Effector memory CD8-positive, alpha-beta T cell (primary cell): ENCODE measurements at places on chromosomes 12 and 14.

DNA sequence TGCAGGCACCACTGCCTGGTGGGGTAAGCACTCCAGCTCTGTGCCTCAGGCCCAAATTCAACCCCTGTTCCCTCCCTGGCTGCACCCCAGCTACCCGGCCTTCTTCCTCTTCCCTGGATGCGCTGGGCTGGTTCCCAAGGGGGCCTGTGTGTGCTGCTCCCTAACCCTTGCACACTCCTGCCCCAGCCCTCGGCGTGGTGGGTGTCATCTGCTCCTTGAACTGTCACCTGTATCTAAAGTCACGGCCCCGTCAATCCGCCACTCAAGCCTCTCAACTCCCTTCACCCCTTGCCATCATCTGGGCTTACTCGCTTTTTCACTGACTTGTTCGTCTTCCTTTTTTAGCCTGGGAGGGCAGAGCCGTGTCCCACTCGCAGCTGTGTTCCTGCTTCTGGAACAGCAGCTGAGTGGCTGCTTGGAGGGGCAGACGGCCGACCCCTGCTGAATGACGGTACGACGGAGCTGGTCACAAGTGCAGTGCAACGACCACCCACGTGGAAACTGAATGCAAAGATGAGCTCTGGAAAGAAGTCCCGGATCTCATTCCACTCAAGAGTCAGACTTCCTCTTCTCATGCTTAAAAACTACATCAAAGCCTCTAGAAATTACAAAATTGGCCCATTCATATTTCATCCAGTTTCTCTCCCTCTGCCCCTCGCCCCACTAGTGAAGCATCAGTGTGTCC lies 138.9 kb downstream of the PIWIL1 start:
- no peak for DNase-seq
- no peak overlapping the region for H3K27ac ChIP-seq

DNA sequence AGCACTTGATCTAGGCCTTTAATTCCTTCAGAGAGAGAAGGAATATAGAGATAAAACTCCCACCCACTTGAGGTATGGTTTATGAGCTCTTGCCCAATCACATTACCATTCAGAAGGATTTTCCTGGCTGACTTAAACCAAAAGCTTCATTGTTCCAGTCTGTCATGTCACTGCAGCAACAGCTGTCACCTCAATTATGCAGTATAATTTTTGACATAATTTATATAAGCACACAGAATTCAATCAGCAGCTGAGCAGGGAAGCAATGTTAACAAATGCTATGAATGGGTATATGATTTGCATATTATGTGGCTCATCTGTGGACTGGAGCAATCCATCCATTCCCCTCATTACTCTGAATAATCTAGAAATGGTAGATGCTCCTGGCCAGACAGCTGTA lies 40.3 kb downstream of the CBX5 start:
- no peak overlapping the region for H3K4me3 ChIP-seq
- DNase-seq, result no peak
- H3K27me3 ChIP-seq, result no peaks in the 10 kb centered on the region
- H3K27ac ChIP-seq, result no peak overlapping the region
- H3K4me1 ChIP-seq, result no peaks in the 10 kb centered on the region
- H3K36me3 ChIP-seq, result peaks cover 25% of the 10 kb centered on the region

DNA sequence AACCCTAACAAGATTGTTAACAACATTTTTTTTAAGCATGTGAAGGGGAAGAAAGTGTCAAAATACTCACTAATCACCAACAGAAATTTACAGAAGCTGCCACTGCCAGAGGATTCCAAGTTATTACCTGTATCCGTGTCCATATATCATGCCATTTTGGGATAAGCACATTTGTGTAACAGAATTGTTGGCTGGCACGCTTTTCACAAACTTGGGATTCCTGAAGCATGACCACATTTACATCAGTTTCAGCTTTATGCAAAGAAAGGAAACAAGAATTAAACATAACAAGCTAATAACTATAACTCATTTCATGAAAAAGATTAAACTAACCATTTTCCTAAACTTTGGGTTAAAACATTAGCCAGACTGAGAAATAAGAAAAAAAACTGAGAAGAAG lies 5.9 kb downstream of the NEMP1 start:
- no peak overlapping the region for H3K4me3 ChIP-seq
- peaks cover 8% of the 10 kb centered on the region for H3K4me1 ChIP-seq
- H3K36me3 ChIP-seq, result peaks cover 19% of the 10 kb centered on the region
- H3K27ac ChIP-seq, result no peak overlapping the region

GRCh38 chr12:52575256-52575655 lies 1.6 kb upstream of the KRT74 start:
- H3K4me3 ChIP-seq, result no peak overlapping the region
- no peak for DNase-seq
- H3K27ac ChIP-seq, result no peak overlapping the region
- H3K27me3 ChIP-seq, result peaks cover 2% of the 10 kb centered on the region

- no peak overlapping the region for H3K4me3 ChIP-seq
- H3K36me3 ChIP-seq, result no peaks in the 10 kb centered on the region
- no peak overlapping the region for H3K27ac ChIP-seq
- H3K27me3 ChIP-seq, result no peaks in the 10 kb centered on the region
- DNase-seq, result no peak
- H3K4me1 ChIP-seq, result peaks cover 9% of the 10 kb centered on the region
Observed at GRCh38 chr12:89992668-89993451, 284.2 kb upstream of the ATP2B1 start.

GRCh38 chr12:93186131-93186530 lies 191.6 kb upstream of the NUDT4 start:
- DNase-seq, result no peak
- H3K27ac ChIP-seq, result no peak overlapping the region
- H3K27me3 ChIP-seq, result peaks cover 5% of the 10 kb centered on the region
- no peaks in the 10 kb centered on the region for H3K36me3 ChIP-seq

DNA sequence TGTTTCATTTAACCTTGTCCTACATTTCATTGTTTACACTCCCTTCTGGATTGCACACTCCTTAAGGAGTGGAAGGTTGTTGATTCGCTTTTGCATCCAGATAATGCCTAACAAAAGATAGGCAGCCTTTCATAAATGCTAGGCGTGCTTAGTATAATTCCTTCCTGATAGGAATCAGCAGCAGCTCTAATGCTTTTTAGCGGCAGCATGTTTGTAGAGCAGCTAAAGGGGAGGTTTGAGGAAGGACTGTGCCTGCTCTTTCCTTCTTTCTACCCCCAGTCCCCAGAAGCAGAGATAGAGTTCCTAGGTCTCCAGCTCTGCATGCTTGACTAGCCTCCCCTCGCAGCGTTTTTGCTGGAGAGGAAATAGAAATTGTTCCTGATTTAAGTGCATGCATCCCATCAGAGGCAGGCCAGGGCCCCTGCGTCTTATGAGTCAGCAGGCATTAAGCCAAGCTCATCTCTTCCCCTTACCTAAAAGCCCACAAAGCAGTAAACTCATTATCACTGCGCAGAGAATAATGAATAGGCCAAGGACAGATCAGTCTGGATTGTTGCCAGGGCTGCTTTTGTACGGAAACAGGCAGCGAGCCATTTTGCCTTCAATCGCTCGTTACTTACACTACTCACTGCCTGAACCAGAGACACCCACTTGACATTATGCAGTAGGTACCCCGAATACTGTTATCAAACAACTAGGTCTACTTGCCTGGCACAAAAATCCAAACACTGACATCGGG lies 14.0 kb upstream of the TBPL2 start:
- H3K27me3 ChIP-seq, result peaks cover 17% of the 10 kb centered on the region
- H3K27ac ChIP-seq, result no peak overlapping the region
- H3K36me3 ChIP-seq, result no peaks in the 10 kb centered on the region
- no peak for DNase-seq

DNA sequence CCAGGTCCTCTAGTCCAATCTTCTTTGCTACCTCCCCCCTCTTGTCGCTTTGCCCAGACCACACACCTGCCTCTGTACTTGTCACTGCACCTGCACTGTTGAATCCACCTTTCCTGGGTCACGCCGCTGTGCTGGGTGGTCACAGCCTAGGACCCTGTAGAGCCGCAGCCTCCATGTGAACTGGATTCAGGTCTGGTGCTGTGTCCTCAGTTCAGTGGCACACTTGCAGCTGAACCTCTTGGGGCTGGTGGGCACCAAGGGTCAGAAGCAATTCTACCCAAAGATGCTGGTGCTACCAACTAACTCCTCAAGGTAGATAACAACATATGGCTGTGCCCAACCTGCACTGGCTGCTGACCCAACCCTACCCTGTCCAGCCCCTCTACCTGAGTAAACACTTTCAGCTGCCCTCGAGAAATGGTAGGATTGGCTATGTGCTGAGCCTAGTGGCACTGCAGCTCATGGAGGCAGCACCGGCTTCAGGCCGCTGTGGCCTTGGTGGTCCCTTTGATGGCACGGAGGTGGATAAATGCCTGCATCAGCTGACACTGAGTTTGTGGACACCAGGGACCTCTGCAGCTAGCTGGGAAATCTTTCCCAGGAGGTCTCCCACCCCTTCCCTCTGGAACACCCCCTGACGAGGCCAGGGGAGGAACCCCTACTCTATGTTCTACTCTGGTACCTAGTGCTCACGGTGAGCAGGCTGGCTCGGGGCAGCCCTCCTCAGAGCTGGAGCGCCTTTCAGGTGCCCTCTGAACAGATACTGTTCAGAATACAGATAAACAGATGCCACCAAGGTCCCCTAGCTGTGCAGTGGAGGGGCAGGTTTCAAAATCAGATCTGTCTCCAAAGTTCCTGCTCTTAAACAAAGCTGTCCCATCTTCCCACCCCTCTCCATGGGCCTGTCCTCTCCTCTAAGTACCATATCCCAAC lies 14.3 kb downstream of the AGAP2 start:
- no peak for DNase-seq
- H3K27ac ChIP-seq, result peak overlapping the region; percentile 84
- H3K36me3 ChIP-seq, result peaks cover 60% of the 10 kb centered on the region
- peaks cover 32% of the 10 kb centered on the region for H3K4me1 ChIP-seq
- no peak overlapping the region for H3K4me3 ChIP-seq

- H3K36me3 ChIP-seq, result no peaks in the 10 kb centered on the region
- no peak overlapping the region for H3K27ac ChIP-seq
- no peaks in the 10 kb centered on the region for H3K27me3 ChIP-seq
- DNase-seq, result no peak
- no peak overlapping the region for H3K4me3 ChIP-seq
Observed at GRCh38 chr12:33628087-33628486, 188.5 kb upstream of the SYT10 start.

DNA sequence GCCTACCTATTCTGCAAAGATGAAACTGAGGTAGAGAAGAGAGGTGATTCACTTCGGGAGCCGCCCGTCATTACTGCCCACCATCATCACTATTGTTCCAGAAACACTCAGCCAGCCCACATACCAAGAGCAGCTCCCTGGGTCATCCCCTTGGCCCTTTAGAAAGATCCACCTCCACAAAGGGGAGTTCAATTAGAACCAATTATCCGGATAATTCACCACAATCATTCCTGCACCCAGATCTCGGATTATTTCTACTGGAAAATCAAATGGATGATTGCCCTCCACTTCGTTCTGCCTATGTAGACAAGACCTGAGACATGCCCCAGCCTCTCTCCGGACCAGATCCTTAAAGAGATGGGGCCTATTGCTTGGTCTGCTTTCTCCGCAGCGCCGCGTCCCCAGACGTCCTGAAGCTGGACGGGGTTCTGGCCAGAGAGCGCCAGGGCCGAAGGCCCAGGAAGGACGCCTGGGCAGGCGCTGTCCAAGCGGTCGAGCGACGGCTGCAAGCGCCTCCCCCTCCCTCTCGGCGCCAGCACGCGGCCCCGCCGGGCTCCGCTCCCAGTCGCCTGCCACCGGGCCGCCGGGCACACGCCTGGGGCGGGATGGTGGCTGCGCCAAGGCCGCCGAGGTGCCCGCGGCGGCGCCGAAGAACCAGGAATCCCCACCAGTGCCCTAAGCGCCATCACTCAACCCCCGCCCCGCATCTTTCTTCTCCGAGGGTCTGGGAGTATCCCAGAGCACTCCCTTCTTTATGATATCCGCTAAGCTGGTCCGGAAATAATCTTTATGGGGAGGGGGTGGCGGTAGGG lies 1.3 kb upstream of the ASCL1 start:
- H3K27me3 ChIP-seq, result peaks cover 90% of the 10 kb centered on the region
- H3K27ac ChIP-seq, result no peak overlapping the region
- DNase-seq, result no peak
- no peak overlapping the region for H3K4me3 ChIP-seq
- H3K4me1 ChIP-seq, result no peaks in the 10 kb centered on the region

GRCh38 chr14:73236157-73236556 lies 1.1 kb upstream of the PAPLN start:
- no peak overlapping the region for H3K27ac ChIP-seq
- peaks cover 7% of the 10 kb centered on the region for H3K4me1 ChIP-seq
- DNase-seq, result no peak
- H3K4me3 ChIP-seq, result no peak overlapping the region
- peaks cover 86% of the 10 kb centered on the region for H3K27me3 ChIP-seq

- H3K27me3 ChIP-seq, result no peaks in the 10 kb centered on the region
- H3K4me1 ChIP-seq, result no peaks in the 10 kb centered on the region
- no peak overlapping the region for H3K4me3 ChIP-seq
Observed at GRCh38 chr12:41402801-41403200, 214.7 kb downstream of the PDZRN4 start.
